ENCODE measurements at places on chromosomes 5 and 9.

GRCh38 chr9:22446589-22446949 is at the start of gene DMRTA1:
Gene DMRTA1 (plus strand): TSS chr9:22446824. CDS start chr9:22447066, 242 bp downstream.
- DNase-seq = no peak

GRCh38 chr5:83577036-83577636 is 105.6 kb downstream of the VCAN start:
- DNase-seq = no peak

- DNase-seq = no peak
Measured at GRCh38 chr5:146428658-146429057, 18.5 kb upstream of the TCERG1 start.

GRCh38 chr5:53095217-53095616 is 14.3 kb downstream of the MOCS2 start:
- DNase-seq = no peak

DNA sequence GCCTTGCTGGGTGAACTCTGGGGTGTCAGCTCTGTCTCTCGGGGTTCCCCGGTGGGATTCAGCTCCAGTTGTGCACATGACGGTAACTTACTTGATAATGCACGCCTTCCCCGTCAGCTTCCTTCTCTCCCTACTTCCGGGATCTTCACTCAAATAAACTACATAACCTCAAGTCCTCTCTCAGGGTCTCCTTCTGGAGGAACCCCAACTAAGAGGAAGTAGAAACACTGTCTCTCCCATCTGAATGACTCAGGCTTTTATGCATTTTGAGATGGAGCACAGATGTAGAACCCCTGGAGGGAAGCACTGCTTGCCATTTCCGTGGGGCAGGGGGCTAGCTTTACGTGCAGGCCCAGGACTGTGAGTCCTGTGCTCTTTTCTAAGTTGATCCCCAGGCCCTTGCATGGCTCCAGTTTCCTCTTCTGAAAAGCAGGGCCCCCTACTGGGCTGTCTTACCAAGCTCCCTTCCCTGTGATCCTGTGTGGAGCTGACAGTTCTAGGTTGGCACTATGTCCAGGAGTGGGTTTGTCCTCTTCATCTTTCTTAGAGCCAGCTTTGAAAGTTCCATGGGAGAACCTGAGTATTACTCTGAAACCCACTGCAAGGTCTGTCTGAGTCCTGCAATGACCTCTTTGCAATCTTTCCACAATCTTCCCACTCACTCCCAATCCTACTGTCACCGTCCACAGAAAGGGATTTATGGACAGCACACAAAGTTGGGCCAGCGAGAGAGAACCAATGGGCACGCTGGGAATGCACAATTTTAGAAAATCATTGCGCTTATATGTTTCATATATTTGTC is 17.7 kb downstream of the S1PR3 start:
- no peak for DNase-seq

All from NCI-H2171 (cell line).